Placental epithelial cell (primary cell): ENCODE measurements at places on chromosomes 6 and 20. TPM values are rescaled to one million over a fixed set of nuclear protein-coding genes. Genes with fewer than 3 reads are reported as not detected.

BACH2 gene
- total RNA-seq = 2.1 and 2.4 TPM in 2 replicates

MED20 gene
- total RNA-seq = 33.0 and 49.7 TPM in 2 replicates

STAU1 gene
- 36.1 and 44.5 TPM in 2 replicates for total RNA-seq

CD83 gene
- 1.2 and 3.4 TPM in 2 replicates for total RNA-seq

RNGTT gene
- 14.1 and 19.1 TPM in 2 replicates for total RNA-seq

IPCEF1 gene
- total RNA-seq = 0.11 and 1.2 TPM in 2 replicates

ZNF165 gene
- total RNA-seq = 1.6 and 2.2 TPM in 2 replicates

PFDN6 gene
- 16.5 and 29.7 TPM in 2 replicates for total RNA-seq

KIF6 gene
- total RNA-seq = 0.11 and 0.39 TPM in 2 replicates

CHD6 gene
- total RNA-seq = 25.9 and 38.5 TPM in 2 replicates

KCNK5 gene
- 0.22 TPM in 1 of 2 replicates, not detected in the other for total RNA-seq

PNLDC1 gene
- total RNA-seq = 0.11 TPM in 1 of 2 replicates, not detected in the other

GRM1 gene
- under 0.01 TPM in 2 replicates for total RNA-seq

HRH3 gene
- not detected in 2 replicates for total RNA-seq
